ENCODE measurements at places on chromosomes 16 and 17. TPM values are rescaled to one million over a fixed set of nuclear protein-coding genes. Genes with fewer than 3 reads are reported as not detected.
A peak's percentile ranks its signal among the peaks of the same experiment; 100 is the strongest.

DNA sequence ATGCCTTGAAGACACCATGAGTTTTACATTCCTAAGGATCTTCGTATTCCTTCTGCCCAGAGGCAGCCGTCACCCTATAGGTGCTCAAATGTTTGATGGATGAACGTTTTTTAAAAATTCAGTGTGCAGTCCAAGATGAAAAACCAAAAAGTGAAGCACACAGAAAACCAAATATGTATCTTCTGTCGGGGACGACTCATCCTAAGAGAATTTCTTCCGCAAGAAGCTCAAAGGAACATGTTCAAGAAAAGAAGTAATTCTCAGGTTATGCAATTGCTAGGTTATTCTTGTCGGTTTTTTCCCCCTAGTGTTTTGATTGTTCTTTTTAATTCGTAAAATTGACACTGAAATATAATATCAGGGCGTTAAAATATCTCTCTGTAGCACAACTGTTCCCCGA, 1.4 kb downstream of the CENPV start:
- DNase-seq = no peak

DNA sequence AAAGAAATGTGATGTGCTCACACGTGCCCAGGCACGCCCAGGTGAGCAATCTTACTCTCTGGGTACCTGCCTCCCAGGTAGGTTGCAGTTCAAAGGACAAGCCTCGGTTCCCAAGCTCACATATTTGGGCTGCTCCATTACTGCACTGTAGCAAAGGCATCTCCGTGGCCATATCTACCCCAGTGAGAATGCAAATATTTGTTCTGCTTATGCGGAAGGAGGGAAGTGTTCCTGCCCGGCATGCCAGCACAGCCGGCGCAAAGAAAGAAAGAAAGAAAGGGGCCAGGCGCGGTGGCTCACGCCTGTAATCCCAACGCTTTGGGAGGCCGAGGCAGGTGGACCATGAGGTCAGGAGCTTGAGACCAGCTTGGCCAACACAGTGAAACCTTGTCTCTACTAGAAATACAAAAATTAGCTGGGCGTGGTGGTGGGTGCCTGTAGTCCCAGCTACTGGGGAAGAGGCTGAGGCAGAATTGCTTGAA, 30.7 kb downstream of the SLC43A2 start:
- no peak for DNase-seq

- peak; percentile 95 for DNase-seq
Observed at GRCh38 chr16:1770328-1771187, 785 bp downstream of the NME3 start.

DNA sequence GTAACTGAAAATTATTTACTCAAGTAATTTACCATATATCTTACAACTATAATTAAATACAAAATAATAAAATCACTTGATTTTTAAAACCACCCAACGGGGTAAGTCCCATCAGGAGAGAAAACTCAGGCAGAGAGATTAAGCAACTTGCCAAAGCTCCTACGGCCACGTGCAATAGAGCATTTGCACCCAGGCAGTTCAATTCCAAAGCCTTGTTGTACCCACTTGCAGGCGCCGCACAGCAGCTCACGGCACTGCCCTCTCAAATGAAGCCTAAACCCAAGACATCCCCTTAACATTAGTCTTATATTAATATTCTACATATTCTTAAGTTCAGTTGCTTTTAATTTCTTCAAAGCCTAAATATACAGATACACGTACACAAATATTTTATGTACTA, 75.7 kb downstream of the SPAG9 start:
- no peak for DNase-seq

DNA sequence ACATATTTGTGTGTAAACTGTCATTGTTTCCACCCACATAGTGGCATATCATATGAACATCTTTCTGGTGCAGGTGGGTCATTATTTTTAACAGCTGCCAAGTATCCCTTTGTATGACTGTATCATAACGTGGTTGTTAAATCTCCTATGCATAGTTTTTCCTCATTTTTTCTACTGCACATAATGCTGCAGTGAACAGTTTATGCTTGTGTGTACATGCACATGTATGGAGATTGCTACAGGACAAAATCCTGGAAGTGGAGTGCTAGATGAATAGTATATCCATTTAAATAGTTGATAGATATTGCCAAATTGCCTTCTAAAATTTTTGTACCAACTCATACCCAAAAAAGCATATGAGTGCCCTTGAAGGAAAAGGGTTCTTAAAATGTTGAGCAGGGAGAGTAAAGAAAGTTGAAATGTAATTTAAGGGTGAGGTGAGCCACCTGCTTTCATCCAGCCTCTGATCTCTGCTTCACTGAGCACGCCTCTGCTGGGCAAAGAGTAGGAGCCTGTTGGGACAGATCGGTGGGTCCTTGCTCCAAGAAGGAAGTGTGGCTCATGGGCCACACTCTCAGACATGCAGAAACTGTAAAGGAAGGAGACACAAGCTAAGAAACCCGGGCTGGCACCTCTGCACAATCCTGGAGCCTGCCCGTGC, 55.3 kb downstream of the HLF start:
- DNase-seq = no peak

- DNase-seq = peak; percentile 32
Observed at GRCh38 chr17:73956595-73957465, 246.6 kb upstream of the RPL38 start.

DNA sequence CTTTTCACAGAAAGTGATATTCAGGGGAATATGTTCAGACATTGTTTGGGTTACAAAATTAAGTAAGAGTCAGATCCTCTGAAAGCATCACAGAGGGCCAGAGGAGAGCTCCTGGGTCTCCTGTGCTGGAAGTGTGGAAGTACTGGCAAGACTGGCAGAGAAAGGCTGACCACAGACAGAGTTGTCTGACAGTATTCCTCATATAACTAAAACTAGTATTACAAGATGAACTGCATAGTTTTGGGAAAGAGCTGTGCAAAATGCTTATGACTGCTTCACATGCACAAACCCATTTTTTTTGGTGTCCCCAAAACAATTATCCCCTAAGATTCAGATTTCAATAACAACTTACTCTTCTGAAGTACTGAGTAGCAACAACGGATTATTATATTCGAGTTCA, 35.2 kb downstream of the N4BP1 start:
- DNase-seq = no peak

- DNase-seq = no peak
Observed at GRCh38 chr16:89565256-89565505, 4.7 kb downstream of the RPL13 start.

- no peak for DNase-seq
Observed at GRCh38 chr16:31107465-31107867, 720 bp upstream of the BCKDK start.

DNA sequence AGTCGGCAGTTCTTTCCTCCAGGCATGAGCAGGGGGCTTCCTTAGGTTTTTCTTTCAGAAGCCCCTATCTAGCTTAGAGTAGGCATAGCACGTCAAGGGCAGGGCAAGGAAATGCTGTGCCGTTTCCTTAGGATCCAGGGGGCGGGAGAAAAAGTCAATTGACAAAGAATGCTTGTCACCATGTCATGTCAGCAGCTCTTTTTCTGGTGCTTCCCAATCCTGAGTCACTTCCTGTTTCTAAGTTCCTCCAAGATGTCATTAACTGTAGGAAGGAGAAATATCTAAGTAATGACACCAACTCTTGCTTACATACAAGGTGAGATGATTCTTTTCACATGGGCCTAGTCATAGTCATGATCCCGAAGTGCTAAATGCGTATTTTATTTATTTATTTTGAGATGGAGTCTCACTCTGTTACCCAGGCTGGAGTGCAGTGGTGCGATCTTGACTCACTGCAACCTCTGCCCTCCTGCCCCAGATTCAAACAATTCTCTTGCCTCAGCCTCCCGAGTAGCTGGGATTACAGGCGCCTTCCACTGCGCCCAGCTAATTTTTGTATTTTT, 35.2 kb downstream of the GJC1 start:
- DNase-seq = no peak

DNA sequence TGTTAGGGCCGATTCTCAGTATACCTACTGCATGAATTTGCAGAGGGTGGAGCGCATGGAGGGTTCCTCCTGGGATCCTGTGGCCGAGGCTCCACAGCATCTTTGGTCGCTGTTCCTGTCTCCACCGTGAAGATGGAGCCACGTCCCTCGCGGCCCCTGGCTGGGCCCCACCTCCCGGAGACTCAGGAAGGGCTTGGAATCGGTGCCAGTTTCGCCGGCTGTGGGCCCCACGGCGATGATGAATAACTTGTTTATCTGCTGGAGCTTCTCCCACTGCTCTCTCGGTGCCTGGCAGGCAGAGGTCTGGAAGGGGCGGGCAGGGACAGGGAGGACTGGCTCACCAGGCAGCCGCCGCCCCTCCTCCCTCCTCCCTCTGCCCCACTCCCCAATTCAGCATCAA, 8.1 kb downstream of the SLC5A11 start:
- peak; percentile 69 for DNase-seq

DNA sequence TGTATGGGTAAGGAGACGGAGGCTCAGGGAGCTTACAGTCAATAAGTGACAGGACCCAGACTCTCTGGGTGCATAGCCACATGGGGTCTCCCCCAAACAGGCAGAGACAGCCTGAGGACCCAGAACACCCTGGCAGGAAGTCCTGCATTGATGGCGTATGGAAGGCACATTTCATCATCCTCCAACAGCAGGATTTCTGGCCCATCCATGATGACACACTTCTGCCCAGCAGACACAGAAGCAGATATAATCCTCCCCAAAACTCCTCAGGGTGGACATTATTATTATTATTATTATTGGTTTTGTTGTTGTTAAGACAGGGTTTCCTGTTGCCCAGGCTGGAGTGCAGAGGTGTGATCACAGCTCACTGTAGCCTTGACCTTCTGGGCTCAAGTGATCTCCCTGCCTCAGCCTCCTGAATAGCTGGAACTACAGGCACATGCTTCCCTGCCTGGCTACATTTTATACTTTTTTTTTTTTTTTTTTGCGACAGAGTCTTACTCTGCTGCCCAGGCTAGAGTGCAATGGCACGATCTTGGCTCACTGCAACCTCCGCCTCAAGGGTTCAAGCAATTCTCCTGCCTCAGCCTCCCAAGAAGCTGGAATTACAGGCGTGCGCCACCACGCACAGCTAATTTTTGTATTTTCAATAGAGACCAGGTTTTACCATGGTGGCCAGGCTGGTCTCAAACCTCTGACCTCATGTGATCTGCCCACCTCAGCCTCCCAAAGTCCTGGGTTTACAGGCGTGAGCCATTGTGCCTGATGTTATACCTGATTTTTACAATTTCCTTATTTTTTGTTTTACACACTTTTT, 6.8 kb upstream of the HROB start:
- DNase-seq = no peak

DNA sequence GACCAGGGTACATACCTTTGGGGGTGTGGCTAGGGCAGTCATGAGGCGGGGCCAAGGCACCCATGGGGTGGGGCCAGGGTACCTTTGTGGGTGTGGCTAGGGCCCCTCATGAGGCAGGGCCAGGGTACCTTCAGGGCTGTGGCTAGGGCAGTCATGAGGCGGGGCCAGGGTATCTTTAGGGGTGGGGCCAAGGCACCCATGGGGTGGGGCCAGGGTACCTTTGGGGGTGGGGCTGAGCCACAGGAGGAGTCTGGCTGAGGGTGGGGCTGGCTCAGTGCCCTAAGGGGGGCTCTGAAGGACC, 3.5 kb downstream of the GNG13 start:
- no peak for DNase-seq

DNA sequence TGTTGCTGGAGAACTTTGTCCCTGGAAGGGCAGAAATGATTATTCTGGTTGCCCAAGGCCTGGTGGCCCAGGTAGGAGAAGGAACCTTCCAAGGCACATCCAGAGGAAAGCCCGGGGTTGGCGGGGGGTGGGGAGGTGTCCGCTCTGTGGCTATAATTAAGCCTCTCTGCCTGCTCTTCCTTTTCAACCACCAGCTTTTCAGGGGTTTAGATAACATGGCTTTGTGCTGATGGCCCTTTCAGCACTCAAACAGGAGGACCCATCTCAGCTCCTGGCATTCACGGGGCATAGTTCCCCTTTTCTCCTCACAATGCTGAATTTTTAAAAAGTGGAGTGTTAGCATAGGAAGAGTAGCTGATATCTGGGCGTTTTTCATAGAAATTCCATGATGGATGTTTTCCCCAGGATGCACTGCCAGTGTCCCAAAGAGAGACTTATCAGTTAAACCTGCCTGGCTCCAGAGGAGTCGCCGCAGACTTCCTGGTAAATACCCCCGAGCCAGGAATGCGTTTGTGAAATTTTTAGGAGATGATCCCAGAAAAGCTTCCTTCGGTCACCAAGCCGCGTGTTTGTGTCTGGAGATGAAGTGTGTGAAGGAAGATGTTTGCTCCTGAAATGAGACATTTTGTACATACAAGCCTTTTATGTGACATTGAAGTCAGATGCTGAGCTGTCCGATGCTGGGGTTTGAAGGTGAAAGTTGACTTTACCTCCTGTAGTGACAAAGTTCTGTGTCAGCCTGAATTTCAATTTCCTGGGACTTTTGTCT, 188.5 kb downstream of the MSI2 start:
- DNase-seq = peak; percentile 39

GRCh38 chr16:86611525-86611855, 33.1 kb downstream of the FOXL1 start:
- DNase-seq = no peak

DNA sequence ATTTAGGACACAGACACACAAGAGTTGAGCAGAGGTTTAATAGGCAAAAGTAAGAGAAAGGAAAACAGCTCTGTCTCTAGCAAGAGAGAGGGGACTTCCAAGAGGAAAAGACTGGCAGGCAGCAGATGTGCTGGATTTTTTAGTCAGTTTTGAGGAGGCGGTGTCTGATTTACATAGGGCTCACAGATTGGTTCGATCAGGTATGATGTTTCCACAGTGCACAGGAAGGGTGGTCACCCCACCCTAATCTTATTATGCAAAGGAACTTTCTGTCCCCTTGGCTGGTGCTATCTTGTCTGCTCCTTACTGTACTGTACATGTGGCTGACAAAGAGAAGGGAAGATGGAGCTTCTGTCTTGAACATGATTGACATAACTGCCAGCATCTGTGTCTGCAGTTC, 25.3 kb downstream of the BFAR start:
- no peak for DNase-seq

DNA sequence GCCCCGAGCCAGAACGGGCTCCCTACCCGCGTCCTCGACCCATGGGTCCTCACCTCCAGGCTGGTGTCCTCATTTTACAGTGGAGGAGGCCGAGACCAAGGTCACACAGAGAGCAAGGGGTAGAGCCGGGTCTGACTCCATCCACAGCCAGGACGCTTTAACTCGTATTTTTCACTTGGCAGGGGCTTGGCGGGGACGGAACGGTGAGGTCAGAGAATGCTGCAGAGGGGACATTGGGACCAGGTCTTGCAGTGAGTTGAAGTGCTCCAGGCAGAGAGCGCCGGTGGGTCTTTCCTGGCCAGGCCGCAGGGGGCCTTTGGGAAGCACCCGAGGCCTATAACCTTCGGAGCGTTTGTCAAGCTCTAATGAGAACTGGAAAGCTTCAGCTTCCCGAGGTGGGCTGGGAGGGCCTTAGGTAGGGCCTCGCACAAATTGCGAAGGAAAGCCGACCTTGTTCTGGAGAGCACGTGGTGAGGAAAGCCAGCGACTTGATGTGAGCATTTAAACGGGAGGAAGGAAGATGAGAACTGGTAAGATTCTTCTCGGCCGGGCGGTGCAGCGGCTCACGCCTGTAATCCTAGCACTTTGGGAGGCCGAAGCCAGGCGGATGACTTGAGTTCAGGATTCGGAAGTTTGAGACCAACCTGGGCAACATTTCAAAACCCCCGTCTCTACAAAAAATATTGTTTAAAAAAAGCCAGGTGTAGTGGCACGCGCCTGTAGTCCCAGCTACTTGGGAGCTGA, 908 bp upstream of the CLUH start:
- DNase-seq = peak; percentile 42

GRCh38 chr17:10668775-10669174, 11.7 kb upstream of the MYH3 start:
- no peak for DNase-seq

The MILR1 gene
- total RNA-seq = 26.9 TPM

The HNF1B gene
- total RNA-seq = not detected

The APOBR gene
- 2.4 TPM for total RNA-seq

Measured in adrenal gland (tissue), 19 donors.